Stromal cell of bone marrow (primary cell): ENCODE measurements at places on chromosomes 6 and 20.

DNA sequence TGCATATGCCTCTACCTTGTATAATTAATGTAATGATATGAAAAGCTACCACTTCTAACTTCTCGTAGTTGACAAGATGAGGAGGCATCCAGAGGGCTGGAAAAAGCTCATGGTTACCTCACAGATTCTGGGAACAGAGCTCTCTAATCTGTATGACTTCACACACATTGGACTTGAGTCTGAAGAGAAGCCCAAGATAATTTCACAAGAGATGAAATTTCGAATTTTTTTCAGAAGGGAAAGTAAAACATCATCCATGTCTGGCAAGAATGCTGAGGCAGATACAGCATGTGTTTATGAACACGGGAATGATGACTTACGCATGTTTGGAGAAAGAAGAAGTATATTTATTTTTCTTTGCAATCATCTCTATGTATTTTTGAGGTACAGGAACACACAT, 141.8 kb upstream of the TENT5A start:
- peak; percentile 76 for DNase-seq

- DNase-seq, result no peak
Measured at GRCh38 chr20:38199501-38200390, 34.7 kb upstream of the TGM2 start.

DNA sequence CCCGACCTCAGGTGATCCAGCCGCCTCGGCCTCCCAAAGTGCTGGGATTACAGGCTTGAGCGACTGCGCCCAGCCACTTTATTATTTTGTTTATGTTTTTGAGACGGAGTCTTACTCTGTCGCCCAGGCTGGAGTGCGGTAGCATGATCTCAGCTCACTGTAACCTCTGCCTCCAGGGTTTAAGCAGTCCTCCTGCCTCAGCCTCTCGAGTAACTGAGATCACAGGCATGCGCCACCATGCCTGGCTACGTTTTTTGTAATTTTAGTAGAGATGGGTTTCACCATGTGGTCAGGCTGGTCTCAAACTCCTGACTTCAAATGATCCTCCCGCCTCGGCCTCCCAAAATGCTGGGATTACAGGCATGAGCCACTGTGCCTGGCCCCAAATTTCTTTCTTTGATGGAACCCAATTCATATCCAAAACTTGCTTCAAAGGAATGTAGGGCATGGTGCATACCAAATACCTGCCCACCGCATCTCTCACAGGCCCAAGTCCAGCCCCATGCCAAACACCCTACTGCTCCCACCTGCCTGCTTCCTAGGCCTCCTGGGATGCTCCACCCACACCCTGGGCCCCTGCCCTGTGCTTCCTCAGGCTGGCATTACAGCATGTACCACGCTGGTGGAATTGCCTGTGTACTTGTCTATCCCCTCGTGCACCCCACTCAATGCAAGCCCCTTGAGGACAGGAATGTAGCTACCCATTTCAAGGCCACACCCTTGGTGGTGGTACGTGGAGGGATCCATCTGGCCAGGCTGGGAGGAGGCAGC, 4.9 kb upstream of the HMGA1 start:
- no peak for DNase-seq

GRCh38 chr20:3622406-3622805, 40.8 kb downstream of the GFRA4 start:
- DNase-seq, result no peak

GRCh38 chr6:46776070-46776712, 17.0 kb upstream of the MEP1A start:
- DNase-seq, result no peak

GRCh38 chr6:38233161-38233791, 406.5 kb downstream of the BTBD9 start:
- no peak for DNase-seq

GRCh38 chr6:167746390-167746907, 80.3 kb upstream of the AFDN start:
- no peak for DNase-seq

- DNase-seq, result no peak
Measured at GRCh38 chr6:28211840-28212509, 13.1 kb upstream of the ZSCAN9 start.

DNA sequence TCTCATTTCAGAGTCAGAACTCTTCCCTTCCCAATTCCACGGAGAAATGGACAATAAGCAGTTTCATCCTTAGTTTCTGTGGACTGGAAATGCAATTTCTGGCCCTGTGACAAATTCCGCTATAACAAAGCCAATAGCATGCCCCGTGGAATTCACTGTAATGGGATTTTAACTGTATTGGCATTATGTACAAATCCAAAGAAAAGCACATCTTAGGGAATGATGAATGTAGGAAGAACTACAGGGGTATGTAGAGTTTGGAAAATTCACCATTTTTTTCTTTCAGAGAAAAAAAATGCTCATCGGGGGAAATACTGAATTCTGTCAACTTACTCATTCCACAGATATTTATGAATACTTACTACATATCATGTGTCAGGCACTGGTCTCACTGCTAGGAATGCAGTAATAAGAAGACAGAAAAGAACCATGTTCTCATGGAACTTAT, 43.5 kb downstream of the KIF6 start:
- no peak for DNase-seq

DNA sequence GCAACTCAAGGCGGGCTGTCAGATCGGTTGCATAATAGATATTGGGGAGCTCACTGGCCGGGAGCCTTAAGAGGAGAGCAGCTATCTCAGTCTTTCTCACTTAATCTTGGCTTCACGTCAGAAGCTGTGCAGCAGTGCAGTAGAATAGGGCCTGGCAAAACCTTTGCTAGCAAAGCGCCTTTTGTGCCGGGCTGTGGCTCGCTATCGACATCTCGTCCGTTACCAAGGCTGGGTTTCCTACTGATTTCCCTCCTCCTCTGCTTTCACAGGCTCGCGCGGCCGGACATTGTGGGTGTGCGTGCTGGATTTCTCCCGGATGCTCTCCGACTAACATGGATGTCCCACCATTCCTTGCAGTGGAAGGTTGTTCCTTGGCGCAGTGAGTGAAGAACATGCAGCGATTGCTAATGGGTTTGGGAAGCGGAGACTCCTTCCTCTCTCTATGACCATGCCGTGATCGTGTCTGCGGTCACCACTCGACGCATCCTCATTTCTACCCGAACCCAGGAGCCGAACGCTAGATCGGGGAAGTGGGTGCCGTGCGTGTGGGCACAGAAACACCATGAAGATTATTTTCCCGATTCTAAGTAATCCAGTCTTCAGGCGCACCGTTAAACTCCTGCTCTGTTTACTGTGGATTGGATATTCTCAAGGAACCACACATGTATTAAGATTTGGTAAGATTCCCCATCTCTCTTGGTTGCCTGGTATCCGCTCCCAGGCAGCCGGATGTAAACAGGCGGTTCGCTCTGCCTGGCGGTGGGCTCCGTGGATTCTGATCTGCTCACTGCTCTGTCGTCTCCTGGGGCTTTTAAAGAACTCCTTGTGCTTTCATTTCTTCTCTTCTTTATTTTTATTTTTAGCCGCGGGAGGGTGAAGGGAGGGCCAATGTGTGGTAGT, 5.5 kb downstream of the GRIK2 start:
- DNase-seq, result no peak

DNA sequence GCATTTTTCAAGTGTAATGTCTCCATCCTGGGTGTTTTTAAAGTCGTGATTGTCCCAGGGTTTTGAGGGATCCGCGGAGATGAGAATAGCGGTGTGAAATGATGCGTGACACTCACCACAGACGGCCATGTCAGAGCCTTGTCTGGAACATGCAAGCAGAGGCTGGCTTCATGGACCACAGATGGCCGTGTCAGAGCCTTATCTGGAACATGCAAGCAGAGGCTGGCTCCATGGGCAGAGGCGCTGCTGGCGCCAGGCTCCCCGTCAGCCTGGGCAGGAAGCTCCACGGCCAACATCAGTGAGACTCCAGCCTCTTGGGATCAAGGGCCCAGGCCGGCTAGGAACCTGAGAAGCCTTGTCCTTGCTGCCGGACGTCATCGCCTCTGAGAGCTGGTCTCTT, 7.7 kb upstream of the MRGBP start:
- no peak for DNase-seq

DNA sequence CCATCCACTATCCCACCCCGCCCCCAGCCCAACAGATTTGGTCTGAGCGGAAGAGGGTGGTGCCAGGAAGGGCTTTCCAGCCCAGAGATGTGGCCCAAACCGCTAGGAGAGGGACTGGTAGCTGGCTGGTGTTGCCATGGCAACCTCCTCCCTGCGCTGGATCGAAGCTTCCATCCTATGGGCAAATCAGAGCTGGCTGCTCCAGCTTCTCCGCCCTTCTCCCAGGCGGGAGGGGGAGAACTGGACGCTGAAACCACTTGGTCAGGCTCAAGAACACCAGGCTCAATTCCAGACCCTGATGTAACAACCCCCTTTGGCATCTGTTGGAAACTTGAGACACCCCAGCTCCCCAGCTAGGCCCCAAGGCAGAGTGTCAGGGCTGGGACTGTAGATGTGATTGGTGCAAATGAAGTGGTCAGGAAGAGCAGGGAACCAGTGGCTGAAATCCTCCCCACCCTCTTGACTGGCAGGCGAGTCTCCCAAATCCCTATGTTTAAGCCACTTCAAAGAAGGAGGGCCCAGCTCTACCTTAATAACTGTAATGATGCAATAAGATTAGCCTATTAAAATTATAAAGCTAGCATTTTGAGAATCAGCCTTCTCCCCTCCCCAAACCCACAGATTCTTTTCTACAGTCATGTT, 4.2 kb downstream of the RIMS4 start:
- DNase-seq, result peak; percentile 75

- no peak for DNase-seq
Measured at GRCh38 chr6:129104560-129104959, 221.6 kb downstream of the LAMA2 start.

DNA sequence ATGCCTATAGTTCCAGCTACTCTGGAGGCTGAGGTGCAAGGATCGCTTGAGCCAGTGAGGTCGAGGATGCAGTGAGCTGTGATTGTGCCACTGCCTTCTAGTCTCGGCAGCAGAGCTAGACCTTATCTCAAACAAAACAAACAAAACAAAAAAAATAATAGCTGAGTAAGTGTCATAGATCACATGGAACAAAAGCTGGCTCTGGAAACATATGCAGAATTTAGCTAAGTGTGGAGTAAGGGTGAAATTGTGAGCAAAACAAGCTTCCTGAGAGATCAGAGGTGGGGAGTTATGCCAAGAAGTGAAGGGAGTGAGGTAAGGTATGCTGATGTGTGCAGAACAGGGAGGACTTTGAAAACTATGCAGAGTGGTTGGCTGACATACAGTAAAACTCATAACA, 18.7 kb downstream of the SGK1 start:
- no peak for DNase-seq

GRCh38 chr6:163659803-163660202, 245.3 kb downstream of the QKI start:
- DNase-seq, result no peak

GRCh38 chr20:48635791-48636267, 192.0 kb downstream of the PREX1 start:
- no peak for DNase-seq

DNA sequence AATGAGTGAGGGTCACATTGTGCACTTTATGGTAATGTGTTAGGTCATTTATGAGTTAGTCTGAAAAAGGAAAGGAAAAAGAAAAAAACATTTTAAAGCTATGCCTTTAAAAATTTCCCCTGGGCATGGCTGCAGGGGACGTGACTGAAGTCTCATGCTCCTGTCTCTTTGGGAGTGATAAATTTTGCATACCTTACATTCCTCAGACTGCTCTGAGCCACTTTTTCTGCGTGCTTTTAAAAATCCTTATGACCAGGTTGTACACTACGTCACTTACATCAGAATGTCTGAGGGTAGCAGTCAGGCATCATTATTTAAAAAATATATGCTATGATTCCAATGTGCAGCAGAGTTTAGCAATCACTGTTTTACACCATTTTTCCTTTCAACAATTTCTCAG, 121.2 kb downstream of the RFPL4B start:
- no peak for DNase-seq

DNA sequence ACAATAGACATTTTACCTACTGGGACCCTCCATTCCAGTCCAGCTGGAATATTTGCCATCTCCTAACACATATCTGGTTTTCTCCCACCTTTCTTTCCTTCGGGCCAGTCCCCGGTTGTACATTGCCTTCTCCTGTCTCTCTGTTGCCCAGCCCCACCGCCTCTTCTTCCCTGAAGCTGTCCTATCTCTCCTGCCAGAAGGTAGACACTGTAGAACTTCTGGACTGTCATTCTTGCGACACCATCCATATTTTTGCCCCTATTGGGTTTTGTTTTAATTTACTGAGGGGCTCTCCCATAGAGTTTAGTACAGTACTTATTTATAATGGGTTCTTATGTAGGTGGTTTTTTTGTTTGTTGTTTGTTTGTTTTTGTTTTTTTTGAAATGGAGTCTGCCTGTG, 4.9 kb downstream of the PTK7 start:
- DNase-seq, result no peak

- no peak for DNase-seq
Measured at GRCh38 chr6:112990971-112991370, 643.8 kb downstream of the RFPL4B start.

DNA sequence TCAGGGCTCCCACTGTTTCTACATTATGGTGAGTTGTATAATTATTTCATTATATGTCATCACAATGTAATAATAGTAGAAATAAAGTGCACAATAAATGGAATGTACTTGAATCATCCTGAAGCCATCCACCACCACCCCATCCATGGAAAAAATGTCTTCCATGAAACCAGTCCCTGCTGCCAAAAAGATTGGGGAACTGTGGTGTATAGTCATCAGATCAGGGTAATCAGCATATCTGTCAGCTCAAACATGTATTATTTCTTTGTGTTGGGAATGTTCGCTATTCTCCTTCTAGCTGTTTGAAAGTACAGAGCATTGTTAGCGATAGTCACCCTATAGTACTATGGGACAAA, 33.8 kb upstream of the SLC22A23 start:
- DNase-seq, result no peak

DNA sequence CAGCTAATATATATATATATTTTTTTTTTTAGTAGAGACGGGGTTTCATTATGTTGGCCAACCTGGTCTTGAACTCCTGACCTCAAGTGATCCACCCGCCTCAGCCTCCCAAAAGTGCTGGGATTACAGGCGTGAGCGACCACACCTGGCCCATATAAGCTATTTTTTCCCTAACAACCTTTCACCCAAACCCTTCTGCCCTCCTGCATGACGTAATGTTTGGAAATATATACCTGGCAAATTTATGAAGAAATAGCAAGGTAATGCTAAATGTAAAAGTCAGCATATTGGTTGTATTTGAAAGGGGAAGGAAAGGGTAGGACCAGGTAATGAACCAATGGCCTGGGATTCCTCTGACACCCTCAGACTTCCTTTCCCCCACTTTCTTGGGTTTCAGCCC, 325.5 kb upstream of the ARID1B start:
- no peak for DNase-seq

DNA sequence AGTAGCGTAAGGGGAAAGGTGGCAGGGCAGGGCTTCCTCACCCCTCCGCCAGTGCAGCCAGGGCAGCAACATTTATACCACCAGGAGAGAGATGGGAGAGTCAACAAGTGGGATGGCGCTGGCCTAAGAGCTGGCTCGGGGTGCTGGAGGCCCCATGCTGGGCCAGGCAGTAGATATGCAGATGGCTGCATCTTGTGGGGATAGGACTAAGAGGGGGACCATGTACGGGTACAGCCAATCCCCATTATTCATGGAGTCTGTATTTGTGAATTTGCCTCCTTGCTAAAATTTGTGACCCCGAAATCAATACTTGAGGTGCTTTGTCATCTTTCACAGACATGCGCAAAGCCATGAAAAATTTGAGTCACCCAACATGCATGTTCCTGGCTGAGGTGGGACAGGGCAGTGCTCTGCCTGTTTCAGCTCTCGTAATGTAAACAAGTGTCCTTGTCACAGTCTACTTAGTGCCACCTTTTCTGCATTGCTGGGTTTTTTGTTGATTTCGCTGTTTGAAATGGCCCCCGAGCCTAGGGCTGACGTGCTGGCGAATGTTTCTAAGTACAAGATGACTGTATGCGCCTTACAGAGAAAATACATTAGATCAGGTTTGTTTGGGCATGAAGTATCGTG, 27.5 kb upstream of the TAF8 start:
- no peak for DNase-seq
